CD4-positive, alpha-beta T cell treated with Interleukin-2 at 100 ng/mL for 4 hours (primary cell): ENCODE measurements at places on chromosomes 3 and 15.

DNA sequence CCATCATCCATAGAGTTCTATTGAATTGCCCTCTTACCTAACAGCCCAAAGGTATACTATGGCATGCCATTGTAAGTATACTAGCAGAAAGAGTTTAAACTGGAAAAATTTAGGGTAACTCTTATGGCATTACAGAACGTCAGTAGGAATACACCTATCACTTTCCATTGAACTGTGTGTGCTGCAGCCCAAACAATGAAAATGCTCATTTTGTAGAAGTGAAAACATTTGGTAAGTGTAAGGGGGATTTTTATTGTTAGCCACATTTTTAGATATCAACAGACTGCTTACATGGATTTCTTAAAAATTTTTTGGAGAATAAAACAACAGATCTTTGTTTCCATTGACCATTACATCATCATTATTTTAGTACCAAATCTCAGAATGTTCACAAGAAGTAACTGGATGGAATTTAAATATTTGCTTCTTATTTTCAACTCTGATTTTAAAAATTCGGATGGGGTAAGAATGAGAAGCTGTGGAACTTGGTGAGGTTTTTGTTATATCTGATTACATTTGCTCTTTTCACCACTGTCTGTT lies 245.9 kb downstream of the UBE2E2 start:
- DNase-seq, result no peak

DNA sequence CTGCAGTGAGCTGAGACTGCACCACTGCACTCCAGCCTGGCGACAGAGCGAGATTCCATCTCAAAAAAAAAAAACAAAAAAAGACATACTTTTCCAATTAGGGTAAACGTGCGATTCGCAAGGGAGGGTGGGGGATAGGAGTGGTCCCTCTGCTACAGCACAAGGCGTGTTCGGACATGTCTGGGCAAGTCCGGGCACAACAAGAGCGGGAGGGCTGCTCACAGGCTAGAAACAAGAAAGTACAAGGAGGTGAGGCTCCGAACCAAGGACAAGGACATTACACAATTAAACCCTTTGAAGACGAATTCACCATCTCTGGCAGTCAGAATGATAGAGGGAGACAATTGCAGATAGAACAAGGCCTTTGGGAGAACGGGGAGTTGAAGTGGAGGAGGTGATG lies 32.2 kb upstream of the BCL2A1 start:
- DNase-seq, result no peak

GRCh38 chr15:88394553-88395145 lies 72.5 kb downstream of the MRPL46 start:
- DNase-seq, result no peak

DNA sequence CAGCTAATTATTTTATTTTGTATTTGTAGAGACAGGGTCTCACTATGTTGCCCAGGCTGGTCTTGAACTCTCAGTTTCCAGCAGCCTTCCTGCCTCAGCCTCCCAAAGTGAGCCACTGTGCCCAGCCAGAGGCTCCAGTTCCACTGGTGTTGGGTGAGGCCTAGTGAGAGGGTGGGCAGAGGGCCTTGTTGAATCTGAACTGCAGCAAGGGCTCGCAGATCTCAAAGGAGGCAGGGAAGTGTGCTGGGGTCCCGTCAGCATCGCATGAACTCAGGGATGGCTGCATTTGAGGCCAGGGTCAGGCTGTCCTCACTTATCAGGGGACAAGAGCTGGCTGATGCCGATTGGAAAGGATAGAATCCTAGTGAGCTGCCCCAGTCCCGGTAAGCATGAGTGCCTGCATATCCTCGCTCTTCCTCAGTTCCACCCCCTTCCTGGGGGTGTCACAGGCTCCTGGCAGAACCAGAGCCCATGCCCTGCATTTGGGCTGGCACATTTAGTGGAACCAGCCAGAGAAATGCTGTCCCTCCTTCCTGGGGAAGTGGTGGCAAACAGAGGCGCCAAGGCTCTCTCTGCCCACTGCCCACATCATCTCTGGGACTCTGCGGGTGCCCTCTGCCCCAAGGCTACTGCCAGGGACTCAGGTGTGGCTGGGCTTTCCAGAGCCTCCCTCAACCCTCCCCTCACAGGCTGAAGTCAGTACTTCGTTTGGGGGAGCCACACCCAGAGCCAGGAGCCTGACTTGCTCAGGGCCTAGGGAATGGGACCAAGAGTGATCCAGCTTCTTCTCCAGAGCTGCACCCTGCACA lies 24.1 kb downstream of the ALS2CL start:
- no peak for DNase-seq

DNA sequence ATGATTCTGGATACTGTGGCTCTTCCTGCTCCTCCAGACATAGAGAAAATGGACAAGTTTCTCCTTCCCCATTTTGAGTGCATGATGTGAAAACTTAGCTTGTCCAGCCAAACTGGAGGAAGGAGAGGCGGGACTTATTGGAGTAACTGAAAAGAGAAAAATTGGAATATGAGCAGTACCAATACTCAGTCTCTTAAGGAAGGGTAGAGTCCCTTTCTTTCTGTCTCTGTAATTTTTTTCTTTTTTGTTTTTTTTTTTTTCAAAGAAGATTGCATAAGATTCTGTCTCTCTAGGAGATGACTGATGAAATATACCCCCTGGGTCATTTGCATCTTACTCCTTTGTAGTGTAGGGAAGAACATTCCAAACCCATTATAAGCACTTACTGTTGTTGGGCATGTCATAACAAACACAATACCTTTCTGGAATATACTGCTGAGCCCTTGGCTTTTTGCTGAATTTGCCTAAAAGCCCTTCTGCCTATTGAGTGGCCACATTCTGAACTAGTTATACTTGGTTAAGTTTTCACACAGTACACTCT lies 498.1 kb upstream of the TPRG1 start:
- no peak for DNase-seq

DNA sequence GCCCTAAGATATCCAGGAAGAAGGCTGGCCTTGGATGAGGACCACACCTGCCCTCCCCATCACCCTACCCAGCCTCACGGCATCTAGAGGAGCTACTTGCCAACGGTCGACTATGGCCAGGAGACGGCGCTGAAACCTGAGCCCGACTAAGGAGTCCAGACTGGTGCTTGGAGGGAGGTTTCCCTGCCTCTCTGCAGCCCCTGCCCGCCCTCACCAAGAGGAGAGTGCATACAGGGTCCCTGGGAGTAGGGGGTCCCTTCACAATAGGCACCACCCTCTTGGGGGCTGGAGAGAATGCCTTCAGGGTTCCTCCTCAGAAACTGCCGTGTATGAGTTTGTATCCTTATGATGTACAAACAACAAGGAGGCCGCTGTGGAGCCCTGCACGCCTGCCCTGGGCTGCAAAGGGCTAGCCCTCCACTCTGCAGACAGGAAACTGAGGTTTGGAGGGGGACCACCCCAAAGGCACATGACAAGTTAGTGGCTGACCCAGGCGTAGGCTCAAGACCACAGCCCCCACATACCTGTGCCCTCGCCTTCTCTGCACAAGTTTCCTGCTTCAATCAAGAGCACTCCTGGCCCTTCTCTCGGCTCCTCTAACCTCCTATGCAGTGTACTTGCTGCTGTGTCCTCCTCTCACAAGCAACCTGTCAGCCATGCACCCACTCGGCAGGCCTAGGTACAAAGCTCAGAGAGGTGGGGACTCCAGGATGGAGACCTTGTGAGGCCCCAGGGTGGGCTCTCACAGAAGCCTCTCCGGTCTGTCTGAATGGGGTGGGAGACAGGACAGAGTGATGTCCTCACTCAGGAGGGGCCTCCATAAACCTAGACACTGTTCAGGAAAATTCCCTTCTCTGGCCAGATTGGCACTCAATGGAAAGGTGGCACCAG lies 7.4 kb downstream of the KLF15 start:
- no peak for DNase-seq

DNA sequence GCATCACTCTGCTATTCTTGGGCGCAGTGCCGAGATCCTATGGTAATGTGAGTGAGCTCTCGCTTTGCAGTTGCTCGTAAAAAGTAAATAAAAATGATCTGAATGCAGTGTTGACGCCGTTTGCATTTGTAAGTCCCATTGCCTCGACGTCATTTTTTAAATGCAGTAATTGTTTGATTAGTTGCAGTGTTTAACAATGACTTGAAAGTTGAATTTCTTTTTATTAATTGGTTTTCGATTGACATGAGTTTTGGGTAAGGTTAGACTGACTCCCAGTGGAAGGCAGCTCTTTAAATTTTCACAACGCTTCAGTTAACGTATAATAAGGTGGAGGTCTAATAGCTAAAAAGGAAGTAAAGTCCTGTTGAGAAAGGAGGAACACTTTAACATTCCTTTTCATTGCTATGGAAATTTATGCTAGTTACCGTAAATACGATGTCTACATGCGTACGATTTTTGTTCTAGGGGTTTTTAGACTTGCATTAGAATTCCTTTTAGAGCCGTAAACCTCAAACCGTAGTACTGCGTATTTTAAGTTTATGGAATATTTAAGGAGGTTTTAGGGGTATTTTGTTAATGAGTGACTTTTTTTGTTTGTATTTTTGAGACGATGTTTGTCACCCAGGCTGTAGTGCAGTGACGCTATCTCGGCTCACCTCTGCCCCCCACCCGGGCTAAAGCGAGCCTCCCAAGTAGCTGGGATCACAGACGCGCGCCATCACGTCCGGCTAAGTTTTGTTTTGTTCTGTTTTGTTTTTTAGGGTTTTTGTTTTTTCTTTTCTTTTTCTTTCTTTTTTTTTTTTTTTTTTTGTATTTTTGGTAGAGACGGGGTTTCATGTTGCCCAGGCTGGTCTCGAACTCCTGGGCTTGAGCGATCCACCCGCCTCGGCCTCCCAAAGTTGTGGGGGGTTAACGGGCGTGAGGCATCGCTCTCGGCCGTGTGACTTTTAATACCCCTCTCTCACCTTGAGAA lies 1.4 kb downstream of the MORF4L1 start:
- DNase-seq, result peak; percentile 50

GRCh38 chr3:135228201-135228600 lies 433.1 kb downstream of the EPHB1 start:
- no peak for DNase-seq

- DNase-seq, result no peak
Observed at GRCh38 chr3:123605789-123606234, 21.0 kb upstream of the HACD2 start.

DNA sequence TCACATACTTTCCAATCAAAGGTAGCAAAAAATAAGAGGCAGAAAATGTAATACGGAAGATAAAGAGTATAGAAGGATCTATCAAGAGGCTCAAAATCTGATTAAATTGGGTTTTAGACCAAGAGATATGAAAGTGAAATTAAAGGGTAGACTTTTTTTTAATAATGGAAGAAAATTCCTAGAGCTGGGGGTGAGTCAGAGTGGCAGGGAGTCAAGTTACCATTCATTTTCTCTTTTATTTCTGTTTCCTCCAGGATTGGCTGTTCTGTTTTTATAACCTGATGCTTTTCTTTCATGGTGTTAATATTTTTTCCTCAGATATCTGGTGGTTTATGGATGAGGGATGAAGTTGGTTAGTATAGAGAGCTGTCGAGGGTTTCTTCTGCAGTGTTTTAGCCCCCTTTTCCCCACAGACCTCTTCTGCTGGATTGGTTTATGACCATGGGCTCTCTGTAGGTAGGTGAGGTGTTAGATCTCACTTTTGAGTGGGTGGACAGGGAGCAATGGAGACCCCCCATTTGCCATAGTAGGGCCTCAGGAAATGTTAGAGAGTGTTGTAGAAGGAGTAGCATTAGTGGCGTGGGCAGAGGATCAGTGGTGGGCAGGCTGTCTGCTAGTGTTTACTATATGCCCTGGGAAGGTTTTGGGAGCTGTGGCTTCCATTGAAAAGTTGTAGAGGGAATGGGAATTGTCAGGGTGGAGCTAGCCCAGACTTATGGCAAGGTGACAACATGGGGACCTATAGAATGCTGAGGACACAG lies 201.6 kb upstream of the GOLGA6L4 start:
- DNase-seq, result no peak

GRCh38 chr3:50749822-50750221 lies 75.1 kb downstream of the DOCK3 start:
- no peak for DNase-seq
